ENCODE measurements at places on chromosomes 2 and 18.

- DNase-seq: no peak
Observed at GRCh38 chr18:77016936-77017335, 115.6 kb downstream of the MBP start.

DNA sequence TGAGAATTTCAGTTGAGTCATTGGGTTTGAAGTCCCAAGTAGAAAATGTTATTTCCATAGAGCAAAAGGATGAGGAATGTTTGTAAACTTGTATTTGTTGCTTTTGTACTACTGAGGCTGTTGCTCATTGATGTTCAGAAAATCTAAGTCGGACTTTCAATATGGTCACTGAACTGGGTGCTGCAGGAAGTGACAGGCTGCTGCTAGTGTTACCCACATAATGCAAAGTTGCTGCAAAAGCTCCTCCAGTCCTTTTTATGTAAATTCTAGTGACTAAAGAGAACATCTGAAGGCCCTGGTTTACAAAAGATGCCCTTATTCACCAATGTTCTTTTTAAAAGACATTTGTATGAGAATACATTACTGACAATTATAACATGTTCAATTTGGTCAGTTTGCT is 131.1 kb upstream of the FAM98A start:
- DNase-seq: no peak

DNA sequence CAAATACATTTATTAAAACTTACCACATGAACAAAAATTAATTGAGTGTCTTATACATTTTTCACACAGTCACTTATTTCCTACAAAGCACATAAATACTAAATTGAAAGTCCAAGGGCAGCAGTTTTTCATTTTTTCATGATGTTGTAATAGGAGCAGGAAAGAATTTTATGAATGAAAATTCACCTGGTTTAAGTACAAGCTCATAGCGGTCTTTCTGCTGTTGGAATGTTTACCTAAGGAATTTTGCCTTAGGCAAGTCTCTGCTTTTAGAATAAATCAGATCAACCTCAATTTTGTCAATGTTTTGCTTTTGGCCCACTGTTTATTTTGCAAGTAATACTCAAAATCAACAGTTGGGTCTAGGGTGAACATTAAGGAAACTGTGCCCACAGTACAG is 40.0 kb downstream of the ETAA1 start:
- DNase-seq: no peak

- DNase-seq: no peak
Observed at GRCh38 chr2:239109928-239110545, 262.2 kb downstream of the TWIST2 start.

- no peak for DNase-seq
Observed at GRCh38 chr2:190627448-190628412, 21.2 kb upstream of the NAB1 start.

DNA sequence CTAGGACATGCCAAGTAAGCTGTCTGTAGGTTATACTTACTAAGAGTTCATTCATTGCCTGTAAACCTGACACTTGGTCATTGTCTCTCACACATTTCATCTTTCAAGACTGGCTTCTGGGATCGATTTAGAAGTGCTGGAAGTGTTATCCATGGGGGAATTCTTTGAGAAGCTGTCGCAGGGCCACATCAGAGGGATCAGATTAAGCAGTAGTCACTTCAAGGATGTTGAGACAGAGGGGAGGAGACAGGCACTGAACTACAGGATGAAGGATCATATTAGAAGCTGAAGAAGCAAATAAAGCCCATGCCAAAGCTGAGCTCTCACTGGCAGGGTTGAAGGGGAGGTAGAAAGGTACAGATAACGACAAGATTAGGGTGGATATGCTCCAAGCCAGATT is 49.0 kb downstream of the CDK15 start:
- no peak for DNase-seq

DNA sequence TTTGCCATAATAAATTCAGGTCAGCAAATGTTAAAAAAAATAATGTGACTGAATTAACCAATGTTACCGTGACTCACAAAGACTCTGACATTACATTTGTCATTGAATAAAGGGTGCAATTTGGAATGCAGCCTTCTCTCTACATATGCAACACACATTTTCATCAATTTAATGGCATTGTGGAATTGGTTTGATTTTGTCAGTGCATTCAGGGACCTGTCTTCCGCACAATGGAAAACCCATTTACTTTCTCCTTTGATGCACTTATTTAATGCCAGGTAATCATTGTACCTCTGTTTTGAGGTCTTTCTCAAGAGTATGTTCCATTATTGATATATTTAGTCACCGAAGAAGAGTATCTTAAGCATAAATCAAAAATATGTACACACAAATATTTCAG is 1099.3 kb downstream of the SOCS6 start:
- DNase-seq: no peak

GRCh38 chr2:22890132-22890531 is 494.8 kb upstream of the KLHL29 start:
- no peak for DNase-seq

DNA sequence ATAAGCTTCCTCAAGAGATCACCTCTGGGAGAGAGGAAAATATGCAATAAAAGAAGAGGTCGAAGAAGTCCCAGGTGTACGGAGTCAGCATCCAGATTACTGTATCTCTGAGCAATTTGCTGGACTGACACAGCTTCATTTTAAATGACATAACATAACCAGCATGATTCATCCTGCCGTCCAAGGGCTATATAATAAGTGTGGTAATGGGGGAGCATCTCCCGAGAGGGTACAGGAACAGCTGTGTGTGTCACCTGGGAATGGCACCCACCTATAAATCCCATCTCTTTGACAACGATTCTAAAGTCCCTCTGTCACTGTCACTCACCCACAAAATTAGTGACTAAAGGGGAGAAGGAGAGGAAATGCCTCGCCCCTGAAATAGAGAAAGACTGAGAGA is 19.3 kb upstream of the FZD7 start:
- no peak for DNase-seq

GRCh38 chr18:48138660-48139430 is 208.4 kb upstream of the SMAD2 start:
- DNase-seq: no peak

GRCh38 chr2:157348291-157348921 is 22.8 kb upstream of the ERMN start:
- DNase-seq: no peak

GRCh38 chr2:32991091-32991845 is 44.5 kb downstream of the LTBP1 start:
- no peak for DNase-seq

DNA sequence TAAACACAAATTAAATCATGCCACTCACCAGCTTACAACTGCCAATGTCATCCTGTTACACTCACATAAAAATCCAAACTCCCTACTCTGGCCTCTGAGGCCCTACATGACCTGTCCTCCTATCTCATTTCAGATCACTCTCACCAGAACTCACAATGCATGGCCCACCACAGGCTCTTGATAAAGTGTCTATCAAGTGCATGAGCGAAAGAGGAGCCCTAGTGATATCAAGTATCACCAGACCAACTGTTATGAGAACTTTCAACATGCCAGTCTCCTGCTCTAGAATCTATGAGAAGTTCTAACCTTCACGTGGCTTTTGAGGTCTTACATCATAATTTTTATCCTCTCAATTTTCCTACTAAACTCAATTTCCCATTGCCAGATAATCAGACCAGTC is 76.4 kb upstream of the CD226 start:
- no peak for DNase-seq

Measured in left lobe of liver (tissue), 2 donors.